HFFc6 (cell line): ENCODE measurements at places on chromosomes 2 and 18.

DNA sequence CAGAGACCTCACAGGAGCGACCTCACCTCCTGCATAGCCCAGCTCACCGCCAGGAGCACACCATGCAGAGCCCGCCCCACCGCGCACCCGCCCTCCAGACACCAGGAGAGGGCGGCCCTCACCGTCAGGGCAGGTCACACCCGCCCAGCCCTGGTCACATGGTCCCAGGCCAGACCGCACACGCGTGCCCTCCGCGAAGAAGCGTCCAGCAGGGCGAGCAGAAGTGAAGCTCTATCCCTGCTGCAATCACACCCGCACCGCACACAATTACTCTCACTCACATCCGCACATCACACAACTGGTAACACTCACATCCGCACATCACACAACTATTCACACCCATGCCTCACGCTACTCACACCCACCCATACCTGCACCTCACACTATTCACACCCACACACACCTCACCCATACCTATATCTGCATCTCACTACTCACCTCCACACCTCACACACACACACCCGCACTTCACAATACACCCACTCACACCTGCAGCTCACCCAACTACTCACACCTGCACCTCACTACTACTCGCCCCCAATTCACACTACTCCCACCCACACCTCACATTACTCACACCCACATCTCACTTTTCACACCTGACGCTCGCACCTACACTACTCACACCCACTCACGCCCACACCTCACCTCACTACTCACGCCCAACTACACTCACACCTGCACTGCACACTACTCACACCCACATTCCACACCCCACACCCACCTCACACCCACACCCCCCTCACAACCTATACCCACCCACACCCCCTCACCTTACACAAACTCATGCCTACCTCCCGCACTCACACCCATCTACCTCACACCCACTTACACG, 242.0 kb downstream of the HDAC4 start:
- DNase-seq: no peak

- peak; percentile 61 for DNase-seq
These were observed 62.8 kb upstream of the NEUROD1 start for GRCh38 chr2:181742922-181743722.

DNA sequence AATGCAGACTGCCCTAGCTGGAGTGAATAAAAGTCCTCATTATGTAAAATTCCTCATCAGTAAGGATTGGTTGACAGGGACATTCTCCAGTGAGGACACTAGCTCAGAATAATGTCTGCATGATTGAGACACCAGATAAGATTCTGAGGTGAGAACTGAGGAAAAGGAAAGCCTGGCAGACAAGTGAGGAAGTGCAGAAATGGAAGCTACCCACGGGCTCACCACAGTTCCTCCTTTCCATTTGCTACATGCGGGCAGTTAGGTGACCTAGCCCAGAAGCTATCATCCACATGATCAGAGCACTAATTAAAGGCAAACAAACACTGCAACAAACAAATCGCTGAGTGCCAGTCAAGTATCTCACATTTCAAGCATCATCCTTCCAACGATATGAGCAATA, 27.7 kb downstream of the NETO1 start:
- no peak for DNase-seq

- DNase-seq: no peak
These were observed 83.3 kb downstream of the SMIM21 start for GRCh38 chr18:75344161-75344560.

- no peak for DNase-seq
These were observed 154.6 kb downstream of the ACOXL start for GRCh38 chr2:110886826-110887573.

DNA sequence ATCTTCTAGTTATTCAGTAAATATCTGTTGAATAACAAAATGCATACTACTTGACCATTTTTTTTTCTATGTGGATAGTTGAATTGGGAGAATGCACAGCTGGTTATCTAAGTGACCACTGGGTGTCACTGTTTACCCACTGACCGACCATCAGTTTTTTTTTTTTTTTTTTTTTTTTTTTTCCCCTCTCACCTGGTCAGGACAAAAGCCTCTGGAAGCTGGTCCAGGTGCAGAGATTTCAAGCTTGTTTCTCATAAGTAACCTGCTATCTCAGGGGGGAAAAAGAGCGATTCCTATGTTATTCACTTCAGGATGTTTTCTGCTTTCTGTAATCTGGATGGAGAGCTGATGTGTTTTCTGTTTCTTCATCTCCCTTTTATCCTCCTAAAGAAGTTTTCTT, 256.0 kb downstream of the DCDC2C start:
- no peak for DNase-seq
